ENCODE measurements at places on chromosomes 2 and 18.
A peak's percentile ranks its signal among the peaks of the same experiment; 100 is the strongest.

- no peak for DNase-seq
Observed at GRCh38 chr2:12070153-12070552, 323.7 kb downstream of the LPIN1 start.

- DNase-seq = no peak
Observed at GRCh38 chr18:41444943-41445342, 510.1 kb upstream of the PIK3C3 start.

GRCh38 chr18:45291621-45292615 is 323.4 kb upstream of the SLC14A2 start:
- peak; percentile 10 for DNase-seq

- no peak for DNase-seq
Observed at GRCh38 chr18:48075707-48076093, 145.2 kb upstream of the SMAD2 start.

DNA sequence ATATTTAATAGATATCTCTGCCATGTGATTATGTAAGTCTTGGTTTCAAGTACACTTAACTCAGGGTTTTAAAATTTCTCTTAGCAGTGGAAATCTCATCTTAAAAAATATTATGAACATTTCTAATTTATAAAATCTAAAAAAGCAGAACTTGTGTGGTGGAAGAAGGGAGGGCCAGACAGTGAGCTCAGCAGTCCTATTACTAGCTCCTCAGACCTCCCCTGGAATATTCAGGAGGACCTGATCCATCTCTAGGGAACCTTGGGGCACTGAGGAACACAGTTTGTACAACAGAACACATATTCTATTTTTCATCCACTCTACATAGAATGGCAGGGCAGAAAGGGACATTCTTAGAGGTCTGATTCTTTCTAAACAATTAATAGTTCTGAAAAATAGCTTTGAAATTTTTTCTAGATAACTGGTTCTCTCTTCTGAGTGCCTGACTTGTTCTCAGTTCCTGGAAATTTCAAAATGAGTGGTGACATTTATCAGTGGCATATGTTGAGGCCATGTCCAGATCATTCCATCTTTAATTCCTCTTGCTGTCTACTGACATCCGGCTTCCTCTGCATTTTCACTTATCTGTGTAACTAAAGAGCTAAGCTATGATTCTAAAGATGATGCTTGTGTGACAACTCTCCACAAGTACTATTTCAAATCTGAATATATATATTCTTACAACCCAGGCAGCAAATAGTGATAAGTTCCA is 8.2 kb upstream of the MAP4K4 start:
- DNase-seq = peak; percentile 76

GRCh38 chr2:223001797-223002175 is 50.2 kb upstream of the KCNE4 start:
- no peak for DNase-seq

GRCh38 chr2:60581433-60582282 is 28.2 kb upstream of the BCL11A start:
- peak; percentile 74 for DNase-seq

- DNase-seq = no peak
Observed at GRCh38 chr2:14344355-14344754, 288.2 kb upstream of the LRATD1 start.

GRCh38 chr2:170820757-170821530 is 4.3 kb downstream of the GAD1 start:
- DNase-seq = no peak

DNA sequence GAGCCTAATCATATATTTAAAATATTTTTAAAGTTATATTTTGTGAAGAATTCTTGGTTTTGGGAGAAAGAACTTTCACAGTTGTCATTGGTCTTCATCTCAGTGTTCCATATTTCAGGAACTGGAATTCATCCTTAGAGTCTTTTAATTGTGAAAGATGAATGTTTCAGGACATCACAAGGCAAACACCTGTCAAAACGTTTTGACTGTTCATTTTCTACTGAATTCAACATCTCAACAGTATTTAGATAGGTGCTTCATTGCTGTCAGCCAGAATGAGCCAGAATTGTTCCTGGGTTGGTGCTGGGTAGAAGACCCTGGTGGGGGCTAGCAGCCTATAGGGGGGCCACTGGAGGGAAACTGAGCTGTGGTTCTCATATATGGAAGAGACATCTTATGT is 255.1 kb upstream of the CXCR4 start:
- DNase-seq = no peak

DNA sequence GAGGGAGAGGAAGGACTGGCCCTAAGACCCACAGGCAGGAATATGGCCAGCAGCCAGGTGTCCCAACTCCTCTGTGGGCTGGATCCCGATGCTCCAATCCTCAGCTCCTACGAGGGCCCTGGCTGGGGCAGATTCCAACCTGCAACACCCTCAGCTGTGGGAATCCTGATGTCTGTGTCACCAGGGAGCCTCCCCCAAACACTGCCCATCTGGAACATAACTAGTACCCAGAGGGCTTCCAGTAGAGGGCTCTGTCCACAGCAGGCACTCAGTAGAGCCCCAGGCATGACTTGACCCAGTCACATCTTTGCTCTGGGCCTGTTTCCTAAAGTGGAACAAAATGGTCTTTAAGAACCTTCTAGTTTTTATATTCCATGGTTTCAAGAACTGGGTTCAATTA is 20.6 kb upstream of the LOXHD1 start:
- peak; percentile 13 for DNase-seq

GRCh38 chr2:147181351-147182029 is 663.3 kb upstream of the ACVR2A start:
- DNase-seq = no peak

DNA sequence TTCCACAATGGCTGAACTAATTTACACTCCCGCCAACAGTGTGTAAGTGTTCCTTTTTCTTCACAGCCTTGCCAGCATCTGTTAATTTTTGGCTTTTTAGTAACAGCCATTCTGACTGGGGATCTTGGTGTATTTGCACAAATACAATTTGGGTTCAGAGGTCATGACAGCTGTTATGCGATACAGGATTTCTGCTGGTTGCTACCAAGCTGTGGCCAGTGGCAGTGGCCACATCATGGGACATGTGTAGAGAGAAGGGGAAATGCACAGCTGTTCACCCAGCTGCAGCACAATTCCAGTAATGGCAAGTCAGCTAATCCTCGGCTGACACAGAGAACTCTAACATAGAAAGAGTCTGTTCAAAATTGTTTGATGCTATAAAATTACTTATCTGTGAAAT is 21.0 kb upstream of the SELENOI start:
- DNase-seq = no peak

GRCh38 chr2:3662239-3662638 is 4.2 kb downstream of the ALLC start:
- DNase-seq = no peak

DNA sequence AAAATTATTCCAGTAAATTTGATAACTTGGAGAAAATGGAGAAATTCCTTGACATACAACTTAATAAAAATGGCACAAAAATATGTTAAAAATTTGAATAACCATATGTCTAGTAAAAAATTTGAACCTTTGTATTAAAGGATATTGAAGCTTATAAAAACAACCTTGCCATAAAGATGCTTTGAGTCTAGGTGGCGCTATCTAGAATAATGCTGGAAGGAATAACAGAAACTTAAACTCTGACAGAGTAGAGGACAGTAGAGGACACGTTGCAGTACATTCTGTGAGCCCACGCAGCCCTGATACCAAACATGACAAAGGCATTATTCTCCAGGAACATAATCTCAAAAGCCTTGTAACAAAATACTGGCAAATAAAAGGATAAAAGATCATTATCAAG is 44.7 kb upstream of the ALKAL2 start:
- peak; percentile 21 for DNase-seq

DNA sequence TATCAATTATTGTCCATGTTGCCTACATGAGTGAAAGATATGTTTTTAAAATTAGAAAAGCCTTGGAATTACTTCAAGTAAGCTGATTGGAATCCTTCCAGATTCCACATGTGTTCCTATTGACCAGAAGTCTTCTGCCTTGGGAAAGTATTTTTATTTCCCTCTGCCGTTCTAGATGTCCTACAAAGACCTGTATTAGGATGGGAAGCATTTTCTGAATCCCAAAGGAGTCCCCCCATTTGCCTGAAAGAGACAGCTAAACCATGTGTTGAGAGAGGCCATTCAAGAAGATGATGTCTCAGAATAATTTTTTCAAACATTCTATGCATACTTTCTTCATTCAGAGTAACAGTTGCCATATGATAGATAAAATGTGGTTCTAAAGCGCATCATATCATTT is 19.0 kb upstream of the MYO1B start:
- DNase-seq = no peak

DNA sequence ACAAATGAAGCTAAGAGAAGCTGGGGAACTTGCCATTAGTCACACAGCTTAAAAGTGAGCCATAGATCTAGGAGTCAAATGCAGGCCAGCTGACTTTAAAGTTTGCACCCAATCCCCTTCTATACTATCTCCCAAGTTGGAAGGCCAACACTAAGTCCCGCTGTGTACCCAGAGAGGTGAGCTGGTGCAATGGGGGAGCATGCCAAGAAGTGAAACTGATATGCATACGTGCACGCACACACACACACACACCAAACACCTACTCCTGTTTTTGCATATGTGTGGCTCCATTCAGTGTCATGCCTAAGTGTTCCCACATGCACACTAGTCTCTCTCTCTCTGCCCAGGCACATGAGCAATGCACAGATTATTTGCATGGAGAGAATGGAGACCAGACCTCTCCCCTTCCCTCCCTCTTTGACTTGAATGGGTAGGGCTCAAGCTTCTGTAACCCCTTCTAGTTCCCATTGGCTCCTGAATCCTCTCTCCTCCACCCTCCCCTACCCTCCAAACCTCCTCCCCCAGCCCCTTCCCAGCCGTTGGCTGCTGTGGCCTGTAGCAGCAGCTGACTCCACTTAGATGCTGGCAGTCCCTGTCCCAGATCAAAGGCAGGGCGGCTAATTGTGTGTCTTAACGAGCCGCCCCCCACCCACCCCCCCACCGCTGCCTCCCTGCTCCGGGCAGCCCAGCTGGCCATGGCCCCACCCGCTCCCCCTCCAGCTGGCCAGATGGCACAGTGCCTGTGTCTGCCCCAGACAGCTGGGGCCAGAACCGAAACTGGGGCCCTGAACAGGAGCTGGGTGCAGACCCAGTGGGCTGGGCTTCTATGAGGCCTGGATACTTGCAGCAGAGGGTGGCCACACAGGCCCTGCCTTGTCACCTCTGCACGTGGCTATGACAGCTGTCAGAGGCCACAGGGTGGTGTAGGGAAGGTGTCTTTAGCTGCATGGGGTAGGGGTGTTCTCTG is 5.6 kb downstream of the WNT10A start:
- no peak for DNase-seq

DNA sequence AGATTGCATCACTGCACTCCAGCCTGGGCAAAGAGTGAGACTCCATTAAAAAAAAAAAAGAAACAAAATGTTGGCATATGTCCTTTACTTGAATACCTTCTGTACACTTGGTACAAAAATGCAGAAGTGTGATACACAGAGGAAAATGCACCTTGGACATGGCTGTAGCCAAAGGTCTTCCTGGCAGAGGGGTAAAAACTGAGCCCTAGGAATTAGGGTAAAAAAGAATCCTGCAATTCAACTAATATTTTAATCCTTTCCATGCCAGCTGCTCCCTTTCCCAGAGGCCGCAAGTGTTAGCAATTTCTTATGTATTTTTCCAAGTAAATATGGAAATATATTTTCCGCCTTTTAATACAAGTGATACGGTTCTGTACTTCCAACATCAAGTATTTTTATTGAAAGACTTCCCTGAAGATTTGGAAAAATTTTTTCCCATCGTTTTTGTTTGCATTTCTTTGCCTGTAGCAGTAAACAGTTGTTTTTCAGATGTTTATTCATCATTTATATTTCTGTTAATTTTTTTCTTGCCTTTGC is 26.2 kb downstream of the KCNJ13 start:
- no peak for DNase-seq

- no peak for DNase-seq
Observed at GRCh38 chr18:39721712-39722111, 2156.1 kb upstream of the CELF4 start.

DNA sequence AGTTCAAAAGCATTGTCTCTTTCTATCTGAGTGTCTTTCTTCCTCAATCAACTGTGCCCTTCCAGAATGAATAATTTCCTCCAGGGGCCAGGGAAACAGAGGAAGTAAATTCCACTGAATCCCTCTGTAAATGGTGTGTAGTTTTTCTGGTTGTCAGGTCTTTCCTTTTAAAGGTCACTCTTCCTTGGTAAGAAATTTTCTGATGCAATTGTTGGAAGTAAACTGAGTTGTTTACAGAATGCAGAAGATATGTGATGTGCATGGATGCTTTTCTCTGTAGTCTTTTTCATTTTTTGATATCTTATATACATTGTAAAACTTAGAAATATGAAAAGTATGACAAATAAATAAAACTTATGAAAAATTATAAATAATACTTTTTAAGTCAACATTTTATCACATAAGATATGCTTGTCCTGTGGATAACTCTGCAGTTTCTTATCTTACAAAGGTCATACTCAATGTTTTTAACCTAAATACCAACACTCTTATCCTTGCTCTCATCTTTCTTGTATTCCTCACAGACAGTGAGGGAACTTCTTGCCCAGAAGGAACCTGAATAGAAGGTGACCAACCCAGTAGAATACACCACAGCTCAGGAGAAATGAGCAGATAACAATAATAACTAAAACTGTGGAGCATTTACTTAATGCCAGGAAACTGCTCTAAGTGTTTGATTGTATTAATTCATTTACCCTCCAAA is 234.5 kb downstream of the METTL4 start:
- peak; percentile 72 for DNase-seq

- peak; percentile 69 for DNase-seq
Observed at GRCh38 chr2:33395655-33396249, 80.7 kb upstream of the RASGRP3 start.

DNA sequence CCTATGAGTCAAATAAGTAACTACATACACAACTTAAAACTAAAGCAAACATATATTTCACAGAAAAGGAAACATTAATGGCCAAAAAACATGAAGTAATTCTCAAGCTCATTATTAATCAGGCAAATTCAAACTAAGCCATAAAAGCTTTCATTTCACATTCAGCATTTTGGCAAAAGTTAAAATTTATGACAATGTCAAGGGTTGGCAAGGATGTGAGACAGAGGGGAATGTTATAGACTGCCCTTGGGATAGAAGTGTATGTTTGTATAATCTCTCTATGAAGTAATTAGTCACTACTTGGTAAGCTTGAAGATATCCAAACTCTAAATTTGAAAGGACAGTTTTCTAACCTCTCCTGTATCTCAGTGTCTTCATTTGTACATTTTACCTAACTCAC is 539.4 kb downstream of the RIT2 start:
- no peak for DNase-seq

- no peak for DNase-seq
Observed at GRCh38 chr2:100140582-100140981, 1.8 kb downstream of the AFF3 start.

GRCh38 chr2:122341007-122341406 is 585.6 kb downstream of the TSN start:
- DNase-seq = no peak

DNA sequence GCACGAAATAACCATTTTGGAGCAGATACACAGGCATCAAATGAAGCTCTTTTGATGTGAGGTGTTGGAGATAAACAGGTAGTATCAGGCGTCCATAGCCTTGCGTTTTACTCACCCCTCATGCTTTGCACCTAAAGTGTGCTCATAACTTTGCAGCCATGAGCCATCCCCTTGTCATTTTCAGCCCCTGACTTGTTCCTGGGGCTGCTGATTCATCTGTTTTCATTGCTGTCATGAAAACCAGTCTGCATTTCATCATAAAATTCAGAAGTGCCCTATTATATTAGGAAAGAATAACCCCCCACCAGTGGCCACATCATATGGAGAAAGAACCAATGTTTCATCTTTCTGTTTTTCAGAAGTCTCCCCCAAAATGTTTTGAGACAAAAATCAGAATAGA is 329.7 kb upstream of the NRP2 start:
- no peak for DNase-seq

Measured in OCI-M1 (cell line).